ENCODE measurements at places on chromosomes 7 and 10.

GRCh38 chr10:18875477-18875876 is 173.1 kb upstream of the MALRD1 start:
- no peak for DNase-seq

GRCh38 chr7:117132321-117133120 is 179.2 kb downstream of the ST7 start:
- peak; percentile 84 for DNase-seq

DNA sequence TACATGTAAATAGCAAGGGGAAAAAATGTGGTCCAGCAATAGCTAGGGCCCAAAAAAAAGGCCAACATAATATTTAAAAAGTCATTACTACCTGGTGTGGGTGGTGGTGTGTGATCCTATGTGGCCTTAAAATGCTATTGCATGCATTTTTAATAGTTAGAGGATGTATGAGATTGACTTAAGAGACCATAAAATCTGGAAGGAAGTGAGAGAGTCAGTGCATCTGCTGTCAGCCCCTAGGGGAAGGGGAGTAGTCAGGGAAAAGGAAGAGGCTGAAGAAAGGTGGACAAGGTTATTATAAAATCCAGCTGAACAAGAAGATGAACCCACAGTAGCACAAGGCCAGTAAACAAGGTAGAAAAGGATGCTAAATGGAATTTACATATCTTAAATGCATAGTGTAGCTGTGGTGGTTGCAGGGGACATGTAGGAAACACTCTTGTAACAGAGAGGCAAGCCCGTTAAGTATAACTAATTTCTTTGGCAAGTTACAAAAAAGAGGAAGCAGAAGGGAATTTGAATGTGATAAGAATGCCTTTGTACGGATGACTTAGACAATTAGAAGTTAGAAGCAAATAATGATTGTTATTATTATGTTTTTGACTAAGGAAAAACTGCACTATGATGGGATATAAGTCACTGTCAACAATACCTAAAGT is 11.9 kb upstream of the NDUFA5 start:
- no peak for DNase-seq

DNA sequence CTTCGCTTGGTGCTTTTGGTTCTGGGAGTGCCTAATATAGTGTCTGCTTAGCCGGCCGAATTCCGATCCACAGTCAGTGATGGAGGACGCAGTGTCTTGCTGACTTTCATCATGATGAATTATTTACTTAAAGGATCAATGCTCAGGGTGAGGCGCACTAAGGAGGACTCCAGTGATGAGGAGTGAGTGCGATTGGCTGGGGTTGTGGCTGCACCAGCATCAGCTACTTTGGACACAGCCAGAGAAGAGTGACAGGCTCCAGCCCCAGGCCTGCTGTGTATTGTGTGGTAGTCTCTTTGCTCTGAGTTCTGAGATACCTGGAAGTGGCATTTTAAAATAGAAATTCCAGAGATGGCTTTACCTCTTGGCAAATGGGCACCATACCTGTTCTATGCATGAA is 73.3 kb upstream of the ANLN start:
- DNase-seq, result no peak

Measured in epithelial cell of proximal tubule (primary cell).